ENCODE measurements at places on chromosomes 4 and X.

DNA sequence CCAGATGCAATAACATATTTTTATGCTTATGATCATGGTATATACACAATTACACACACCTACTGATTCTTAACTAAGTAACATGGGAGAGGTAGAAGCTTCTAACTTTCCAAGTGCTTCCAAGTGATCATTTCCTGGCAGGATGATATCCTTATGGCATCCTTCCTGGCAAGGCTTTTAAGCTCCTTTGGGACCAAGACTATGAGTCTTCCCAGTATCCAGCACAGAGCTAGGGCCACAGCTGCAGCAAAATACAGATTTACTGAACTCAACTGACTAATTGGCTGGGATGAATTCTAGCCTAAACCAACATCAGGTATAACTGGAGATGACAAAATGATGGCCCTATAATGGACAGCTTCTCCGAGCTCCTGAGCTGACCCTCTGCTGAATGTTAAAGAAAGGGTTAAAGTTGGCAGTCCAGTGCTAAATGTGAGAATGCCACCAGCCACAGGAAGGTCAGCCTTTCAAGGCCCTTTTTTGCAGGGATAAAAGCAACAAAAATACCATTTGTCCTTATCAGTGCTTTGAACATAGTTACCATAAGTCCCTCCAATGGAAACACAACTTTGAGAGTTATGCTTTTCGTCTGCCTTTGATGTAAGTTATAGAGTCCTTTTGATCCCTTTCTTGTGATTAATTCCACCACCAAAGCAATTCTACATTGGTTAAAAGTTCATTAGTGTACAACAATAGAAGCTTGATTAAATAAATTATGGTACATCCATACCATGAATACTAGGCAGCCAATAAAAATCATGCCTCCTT, 73.4 kb downstream of the MGST2 start:
- no peak for DNase-seq

GRCh38 chr4:152856960-152857359, 77.2 kb downstream of the ARFIP1 start:
- DNase-seq, result no peak

DNA sequence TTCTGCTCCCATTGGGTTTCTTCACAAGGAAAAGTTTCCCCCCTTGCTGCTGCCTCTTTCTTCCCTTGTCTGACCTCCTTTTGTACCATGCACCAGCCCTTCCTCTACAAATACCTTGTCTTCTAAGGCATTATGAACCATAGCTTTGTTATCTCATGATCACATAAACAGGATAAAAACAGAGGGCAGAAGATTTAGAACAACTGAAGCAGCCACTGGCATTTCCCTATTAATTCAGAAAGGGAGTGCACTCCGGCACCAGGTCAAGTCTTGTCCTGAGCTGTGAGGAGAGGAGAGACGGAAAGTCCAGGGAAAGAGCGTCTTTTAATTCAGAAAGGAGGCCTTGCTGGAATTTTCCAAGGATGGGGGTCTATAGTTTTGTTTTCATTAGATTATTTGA, 281.7 kb downstream of the RCHY1 start:
- DNase-seq, result no peak

DNA sequence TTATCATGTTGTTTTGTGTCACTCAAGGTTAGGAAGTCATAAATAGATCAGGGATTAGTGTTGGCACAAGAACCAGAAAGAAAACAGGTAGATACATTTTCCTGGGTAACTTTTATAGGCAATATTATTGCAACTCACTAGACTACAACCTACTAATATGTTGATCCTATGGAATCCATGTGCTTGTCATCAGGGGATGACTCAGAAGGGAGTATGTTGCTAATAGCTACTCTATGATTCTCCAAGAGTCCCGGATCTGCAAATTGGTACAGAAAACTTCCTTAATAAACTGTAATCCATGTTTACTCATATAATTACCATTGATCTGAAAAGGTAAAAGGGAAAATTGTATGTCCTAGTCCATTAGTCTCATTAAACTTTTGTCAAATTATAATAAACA, 11.7 kb upstream of the GNRHR start:
- no peak for DNase-seq

DNA sequence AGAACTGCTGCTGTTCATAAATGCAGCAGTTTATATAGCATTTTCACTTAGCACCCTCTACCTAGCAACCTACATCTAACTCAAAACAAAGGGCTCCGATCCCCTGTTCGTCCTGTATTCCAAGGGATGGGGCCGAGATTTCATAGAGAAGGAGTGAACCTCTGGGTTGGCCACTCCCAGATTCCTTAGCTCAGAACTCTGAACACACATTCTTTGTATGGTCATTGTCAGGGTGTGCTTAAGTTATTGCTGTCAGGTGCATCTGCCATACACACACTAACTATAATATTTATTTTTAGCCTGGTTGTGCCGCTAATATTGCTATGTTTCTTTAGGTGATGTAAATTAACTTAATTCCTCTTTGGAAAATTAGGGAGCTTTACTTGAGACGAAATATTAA, 47.7 kb upstream of the AADAT start:
- DNase-seq, result no peak
